NCI-H2081 (cell line): ENCODE measurements at places on chromosomes 4 and X.

DNA sequence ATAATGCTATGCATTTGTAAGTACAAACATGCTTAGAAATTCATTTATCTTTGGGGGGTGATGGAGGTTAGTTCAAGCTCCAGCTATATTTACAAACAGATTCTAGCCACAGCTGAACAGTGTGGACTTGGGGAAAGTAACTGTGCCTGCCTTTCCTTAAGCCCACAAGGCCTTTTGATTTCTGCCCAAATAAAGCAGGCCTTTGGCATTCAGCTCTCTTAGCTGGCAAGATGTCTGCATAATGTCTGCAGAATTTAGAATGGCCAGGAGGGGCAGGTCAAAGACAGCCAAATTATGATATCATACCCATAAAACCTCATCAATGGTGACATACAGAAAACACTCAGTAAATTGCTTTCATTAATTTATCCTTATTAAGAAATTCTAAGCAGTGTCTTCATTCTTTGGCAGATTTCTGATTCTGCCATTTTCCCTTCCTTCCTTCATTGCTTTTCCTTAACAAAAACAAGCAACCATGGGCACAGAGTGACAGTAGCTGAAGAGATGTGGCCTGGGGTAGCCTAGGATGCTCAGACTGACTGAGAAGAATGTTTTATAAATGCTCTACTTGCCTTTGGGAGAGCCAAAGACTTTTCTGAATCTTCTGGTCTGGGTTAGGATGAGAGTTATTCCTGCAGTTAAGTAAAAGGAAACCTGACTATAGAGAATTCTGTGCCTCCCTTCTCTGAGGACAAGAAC, 538.7 kb upstream of the NR3C2 start:
- no peak for DNase-seq

GRCh38 chrX:53356186-53356585, 66.3 kb downstream of the SMC1A start:
- no peak for DNase-seq

DNA sequence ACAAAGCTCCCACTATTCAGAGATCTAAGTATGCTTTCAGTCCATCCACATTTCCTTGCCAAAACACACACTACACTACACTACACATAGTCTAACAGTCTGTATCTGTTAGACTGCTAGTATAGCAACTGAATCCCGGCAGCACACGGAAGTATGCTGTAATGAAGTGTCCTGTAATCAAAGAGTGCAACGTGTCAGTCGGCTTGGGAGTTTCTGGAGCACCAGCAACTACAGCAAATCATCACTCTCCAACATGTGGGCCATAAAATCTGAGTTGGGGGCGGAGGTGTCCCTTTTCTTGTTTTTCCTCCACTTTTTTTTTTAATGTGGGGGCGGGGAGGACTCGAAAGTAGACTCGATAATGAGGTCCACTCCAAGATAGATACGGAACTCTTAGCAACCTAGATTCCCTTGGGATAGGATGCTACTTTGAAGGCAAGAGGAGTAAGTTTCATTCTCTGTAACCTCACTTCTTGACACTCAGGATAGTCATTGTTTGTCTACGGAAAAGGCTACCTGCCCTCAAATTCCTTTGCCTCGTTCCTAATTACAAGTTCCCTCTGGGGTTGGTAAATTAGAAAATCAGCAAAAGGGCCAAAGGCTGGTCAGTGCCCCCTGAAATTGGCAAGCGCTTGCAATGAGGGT, 722 bp downstream of the SLC10A7 start:
- DNase-seq, result peak; percentile 7

DNA sequence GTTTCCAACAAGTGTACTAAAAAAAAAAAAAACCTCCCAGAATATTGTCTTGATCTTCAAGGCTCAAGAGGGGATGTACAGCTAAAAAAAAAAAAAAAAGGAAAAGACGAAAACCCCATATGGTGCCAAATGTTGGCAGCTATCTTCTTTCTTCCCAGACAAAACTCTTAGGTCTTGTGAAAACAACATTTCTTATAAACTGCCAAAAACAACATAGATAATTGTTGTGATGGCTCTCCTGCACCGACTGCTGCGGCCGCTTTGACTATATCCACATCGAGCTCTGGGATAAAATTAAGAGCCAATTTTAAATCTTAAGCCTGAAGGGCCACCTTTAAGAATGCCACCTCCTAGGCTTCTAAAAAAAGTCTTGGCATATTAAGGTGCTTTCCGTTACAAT, 23.5 kb downstream of the PDGFC start:
- DNase-seq, result no peak

- no peak for DNase-seq
These were observed 11.7 kb downstream of the C1GALT1C1 start for GRCh38 chrX:120617996-120618630.

GRCh38 chr4:118141240-118141639, 107.0 kb downstream of the NDST3 start:
- DNase-seq, result no peak

DNA sequence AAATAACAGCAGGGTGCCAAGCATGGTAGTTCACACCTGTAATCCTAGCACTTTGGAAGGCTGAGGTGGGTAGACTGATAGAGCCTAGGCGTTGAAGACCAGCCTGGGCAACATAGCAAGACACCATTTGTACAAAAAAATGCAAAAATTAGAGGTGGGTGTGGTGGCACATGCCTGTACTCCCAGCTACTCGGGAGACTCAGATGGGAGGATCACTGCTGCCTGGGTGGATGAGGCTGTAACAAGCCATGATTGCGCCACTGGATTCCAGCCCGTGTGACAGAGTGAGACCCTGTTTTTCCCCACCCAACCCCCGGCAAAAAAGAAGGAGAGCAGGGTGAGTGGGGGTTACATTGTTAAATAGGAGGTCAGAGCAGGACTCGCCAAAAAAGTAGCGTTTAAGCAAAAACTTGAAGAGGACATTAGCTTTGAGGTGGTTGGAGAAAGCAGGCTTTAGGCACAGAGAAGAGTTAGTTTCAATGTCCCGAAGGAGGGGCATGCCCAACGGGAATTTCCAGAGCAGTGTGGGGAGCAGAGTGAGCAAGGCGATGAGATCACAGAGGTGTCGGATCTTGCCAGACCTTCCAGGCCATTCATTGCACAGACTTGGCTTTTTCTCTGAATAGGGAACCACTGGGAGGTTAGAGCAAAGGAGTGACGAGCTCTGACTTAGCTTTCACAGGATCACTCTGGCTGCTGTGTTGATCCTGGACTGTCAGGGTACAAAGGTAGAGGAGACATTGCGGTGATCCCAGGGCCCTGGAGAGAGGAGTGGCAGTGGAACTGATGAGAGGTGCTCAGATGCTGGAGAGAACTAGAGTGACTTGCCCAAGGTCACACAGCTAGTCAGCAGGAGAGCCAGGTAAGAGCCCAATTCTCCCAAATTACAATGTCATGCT, 70.6 kb downstream of the TRAPPC11 start:
- no peak for DNase-seq

GRCh38 chr4:164383058-164383357, 370.9 kb upstream of the SMIM31 start:
- no peak for DNase-seq

DNA sequence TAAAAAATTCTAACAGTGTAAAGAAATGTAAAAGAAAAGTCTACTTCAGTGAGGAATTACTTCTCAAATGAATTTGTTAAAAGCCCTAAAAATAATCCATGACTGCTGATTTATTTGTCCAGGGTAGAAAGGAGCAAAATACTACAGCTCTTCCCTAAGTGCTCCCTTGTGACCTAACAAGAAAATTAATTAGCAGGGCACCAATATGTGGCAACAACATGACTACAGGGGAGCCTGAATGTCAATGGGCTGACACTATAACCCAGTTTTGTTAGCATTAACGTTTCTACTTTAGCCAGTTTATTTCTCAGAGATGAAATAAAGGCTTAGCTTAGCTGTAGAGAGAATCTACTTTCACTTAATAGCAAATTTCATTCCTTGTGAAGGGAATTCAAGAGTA, 918.9 kb upstream of the EPHA5 start:
- no peak for DNase-seq

DNA sequence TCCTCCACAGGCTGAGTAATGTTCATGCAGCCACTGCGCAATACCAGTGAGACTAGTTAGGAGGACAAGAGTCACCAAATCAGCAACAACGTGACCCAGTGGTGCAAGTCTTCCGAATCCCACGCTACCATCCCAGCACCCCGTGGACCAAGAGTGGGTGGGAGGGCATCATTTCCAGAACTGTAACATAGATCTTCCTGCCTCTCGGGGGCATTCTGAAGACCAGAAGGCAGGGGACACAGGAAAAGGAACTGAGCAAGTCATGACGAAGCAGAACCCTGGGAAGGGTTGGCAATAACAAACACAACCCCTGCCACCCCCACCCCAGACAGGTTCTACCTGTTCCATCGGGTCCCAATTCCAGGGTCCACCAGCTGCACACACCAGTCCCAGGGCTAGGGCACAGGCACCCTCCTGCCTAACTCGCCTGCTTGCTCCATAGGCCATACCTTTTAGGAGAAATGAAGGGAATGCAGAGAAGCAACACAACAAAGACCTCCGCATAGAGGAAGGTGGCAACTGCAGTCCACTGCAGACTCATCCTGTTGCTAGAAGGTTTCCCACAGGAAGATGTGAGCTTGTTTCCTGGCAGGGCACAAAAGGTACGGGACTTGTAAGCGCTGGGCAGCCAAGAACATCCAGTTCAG, 1.4 kb downstream of the BCAP31 start:
- DNase-seq, result no peak

- no peak for DNase-seq
These were observed 141.8 kb downstream of the CBR4 start for GRCh38 chr4:168868044-168868781.

GRCh38 chr4:48193096-48193836, 59.2 kb upstream of the TXK start:
- DNase-seq, result no peak

- no peak for DNase-seq
These were observed 29.1 kb downstream of the FHL1 start for GRCh38 chrX:136176399-136176825.

- no peak for DNase-seq
These were observed 571 bp upstream of the EDA start for GRCh38 chrX:69615342-69615741.

- no peak for DNase-seq
These were observed 143.5 kb downstream of the GPR143 start for GRCh38 chrX:9622128-9622527.

- DNase-seq, result no peak
These were observed 53.9 kb downstream of the FGFBP1 start for GRCh38 chr4:15884666-15885065.

DNA sequence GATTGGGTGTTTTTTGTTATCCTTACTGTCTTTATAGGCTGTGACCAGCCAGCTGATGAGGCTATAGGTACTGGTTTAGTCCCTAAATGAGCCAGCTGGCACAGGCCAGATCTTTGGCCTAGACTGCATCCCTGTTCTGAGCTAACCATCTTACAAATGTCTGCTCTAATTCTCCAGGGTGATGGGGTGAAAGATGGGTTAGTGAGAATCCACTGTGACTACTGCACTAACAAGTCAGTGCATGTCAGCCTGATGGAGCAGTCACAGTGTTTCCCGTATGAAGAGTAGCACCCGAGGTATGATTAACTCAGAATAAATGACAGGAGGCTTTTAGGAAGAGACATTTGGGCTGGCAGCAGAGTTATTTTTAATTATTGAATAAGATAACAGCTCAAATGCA, 181.0 kb downstream of the DCTD start:
- DNase-seq, result no peak

DNA sequence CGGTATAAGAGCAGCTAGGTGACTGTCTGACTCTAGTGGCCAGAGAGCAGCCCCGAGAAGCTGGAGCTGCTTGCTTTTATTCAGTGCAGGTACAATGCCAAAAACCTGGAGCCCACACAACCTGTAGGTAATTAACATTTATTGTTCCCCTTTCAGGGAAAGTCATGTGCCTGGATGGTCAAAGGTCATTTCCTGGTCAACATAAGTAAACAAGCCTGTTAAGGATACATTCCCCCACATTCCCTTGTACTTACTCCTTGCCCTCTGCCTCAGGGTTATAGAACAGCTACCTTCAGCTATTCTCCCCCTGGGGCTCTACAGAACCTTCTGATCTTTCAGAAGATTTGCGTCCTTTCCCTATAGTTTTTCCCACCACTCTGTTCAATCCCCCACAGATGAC, 253.4 kb downstream of the TMA16 start:
- no peak for DNase-seq

DNA sequence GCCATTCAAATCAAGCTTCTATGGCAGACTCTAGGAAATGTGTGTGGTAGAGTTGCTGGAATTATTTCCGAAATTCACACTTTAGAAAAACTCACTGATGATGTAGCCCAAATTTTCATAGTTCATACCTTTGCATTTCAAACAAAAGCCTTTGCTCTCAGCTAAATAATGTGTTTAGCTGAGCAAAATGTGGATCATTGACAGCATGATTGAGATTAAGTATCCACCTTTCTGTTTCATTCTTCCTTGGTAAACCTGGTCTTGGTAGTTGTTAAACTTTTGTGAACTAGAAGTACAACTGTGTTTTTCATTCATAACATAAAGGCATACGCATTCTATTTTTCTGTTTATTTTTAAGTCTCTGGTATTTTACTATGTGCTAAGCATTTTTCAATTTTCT, 7.2 kb downstream of the PCDH7 start:
- DNase-seq, result no peak
